ENCODE measurements at places on chromosomes 1 and 21.

GRCh38 chr1:115717541-115717940, 51.0 kb downstream of the CASQ2 start:
- ATAC-seq, result no peak

DNA sequence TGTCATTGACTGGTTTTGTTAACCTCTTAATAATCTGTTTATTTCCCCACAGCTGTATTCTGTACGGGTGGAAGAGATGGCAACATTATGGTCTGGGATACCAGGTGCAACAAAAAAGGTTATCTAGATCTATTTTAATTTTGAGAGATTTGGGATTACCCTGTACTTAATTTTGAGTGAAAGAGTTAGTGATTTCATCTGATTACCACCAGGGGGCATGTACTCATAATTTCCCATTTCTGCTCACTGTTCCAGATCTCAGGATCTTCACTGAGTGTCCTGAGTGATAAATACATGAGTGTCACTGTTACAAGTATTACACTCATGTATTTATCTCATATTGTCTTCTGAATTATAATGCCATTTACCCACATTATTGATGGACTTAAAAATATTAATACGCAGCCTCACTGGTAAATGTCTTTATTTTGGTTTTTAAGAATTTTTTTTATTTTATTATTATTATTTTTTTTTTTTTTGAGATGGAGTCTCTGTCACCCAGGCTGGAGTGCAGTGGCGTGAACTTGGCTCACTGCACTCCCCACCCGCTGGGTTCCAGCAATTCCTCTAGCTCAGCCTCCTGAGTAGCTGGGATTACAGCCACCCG, 27.4 kb downstream of the DTL start:
- ATAC-seq, result peak; percentile 67

GRCh38 chr1:11951901-11952300, 17.4 kb downstream of the PLOD1 start:
- ATAC-seq, result no peak

DNA sequence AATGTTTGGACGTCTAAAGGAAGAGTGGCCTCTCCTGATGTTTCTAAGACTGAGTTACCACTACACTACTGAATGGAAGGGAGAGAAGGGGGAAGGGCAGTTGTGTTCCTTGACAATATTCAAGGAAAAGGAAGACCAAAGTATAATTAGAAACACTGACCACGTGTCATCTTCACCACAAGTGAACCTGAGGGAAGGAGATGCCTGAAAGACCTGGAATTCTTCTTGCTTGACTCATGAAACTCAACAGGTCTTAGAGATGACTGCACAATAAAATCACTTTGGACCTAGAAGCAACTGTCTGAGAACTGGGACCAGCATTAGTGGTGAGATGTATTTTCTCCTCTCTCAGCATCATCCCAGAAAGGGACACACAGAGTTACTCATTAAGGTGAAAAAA, 56.7 kb downstream of the PTPN14 start:
- no peak for ATAC-seq

GRCh38 chr1:207973898-207974568, 63.1 kb upstream of the CD34 start:
- ATAC-seq, result peak; percentile 98

Measured in motor neuron (in vitro differentiated cells).